Anterior cingulate cortex (tissue), 58 donors: ENCODE measurements at places on chromosomes 4 and X.

DNA sequence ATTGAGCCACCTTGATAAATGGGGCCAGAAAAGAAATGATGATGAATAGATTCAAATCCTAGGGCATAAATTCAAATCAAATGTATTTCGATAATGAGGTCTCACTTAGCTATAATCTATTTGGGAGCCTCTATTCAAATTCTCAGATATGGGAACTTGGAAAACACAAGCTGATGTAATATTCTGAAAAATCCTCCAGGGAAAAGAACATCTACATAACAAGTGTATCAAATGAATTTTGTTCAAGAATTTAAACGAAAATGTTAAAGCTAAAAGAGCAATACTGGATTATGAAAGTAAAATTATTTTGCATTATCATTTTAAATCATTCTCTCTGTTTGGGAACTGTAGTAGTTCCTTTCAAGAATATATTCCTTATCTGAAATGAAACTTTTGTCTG lies 38.9 kb upstream of the RAP1GDS1 start:
- no peak for DNase-seq

DNA sequence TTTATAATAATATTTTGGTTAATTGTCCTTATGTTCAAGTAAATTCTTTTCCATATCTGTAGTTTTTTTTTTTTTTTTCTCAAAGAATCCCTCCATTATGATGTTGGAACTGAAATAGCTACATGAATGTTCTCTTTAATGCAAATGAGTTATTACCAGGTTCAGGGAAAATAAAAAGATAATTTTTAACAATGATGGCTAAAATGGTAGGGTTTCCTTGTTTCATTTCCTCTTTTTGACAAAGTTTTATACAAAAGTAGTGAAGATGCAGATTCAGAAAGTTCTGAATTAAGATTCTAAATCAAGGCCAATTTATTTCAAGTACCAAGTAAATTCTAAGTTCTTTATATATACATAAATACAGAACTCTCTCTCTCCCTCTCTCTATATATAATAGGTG lies 779.0 kb upstream of the INTU start:
- no peak for DNase-seq

- DNase-seq = no peak
These were observed 10.4 kb upstream of the SYP start for GRCh38 chrX:49210406-49210805.

DNA sequence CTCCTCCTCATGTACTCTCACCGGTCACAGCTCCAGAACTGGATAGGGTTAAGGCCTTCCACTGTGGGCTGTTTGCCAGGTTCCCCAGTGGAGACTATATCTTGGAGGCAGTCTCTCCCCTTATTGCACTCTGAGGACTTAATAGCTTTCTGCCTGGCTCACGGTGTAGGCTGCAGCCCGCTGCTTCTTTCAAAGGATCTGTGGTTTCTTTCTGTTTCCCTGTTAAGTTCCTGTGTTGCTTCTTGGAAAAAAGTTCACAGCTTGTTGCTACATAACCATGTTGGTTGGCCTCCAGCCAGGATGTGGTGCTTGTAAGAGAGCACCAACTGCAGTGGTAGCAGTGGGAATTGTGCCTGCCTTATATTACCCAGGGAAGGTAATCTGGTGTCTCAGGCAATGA lies 24.9 kb upstream of the ZDHHC15 start:
- DNase-seq = no peak

DNA sequence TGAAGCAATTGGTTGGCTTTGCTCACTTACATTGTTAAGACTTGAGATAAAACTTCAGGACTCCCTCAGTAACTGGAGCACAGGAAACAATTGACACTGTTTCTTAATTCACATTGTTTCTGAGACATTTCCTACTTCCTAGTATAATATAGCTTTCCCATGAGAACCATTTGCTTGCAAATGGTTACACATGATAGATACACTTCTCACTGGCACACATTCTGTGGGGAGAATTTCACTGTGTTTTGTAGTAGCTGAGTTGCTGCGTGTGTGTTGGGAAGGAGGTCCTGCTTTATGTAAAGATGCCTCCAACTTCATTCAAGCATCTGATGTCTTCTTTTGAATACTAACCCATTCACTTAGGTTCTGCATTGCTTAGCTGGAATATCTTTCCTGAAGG lies 85.3 kb upstream of the SLC4A4 start:
- DNase-seq = no peak

GRCh38 chr4:25058796-25059195 lies 28.1 kb upstream of the LGI2 start:
- DNase-seq = no peak
